ENCODE measurements at places on chromosomes 1 and 21. TPM values are rescaled to one million over a fixed set of nuclear protein-coding genes. Genes with fewer than 3 reads are reported as not detected.

- no peaks in the 10 kb centered on the region for H3K4me1 ChIP-seq
- DNase-seq, result no peak
- no peaks in the 10 kb centered on the region for H3K36me3 ChIP-seq
- peaks cover 18% of the 10 kb centered on the region for H3K27me3 ChIP-seq
Observed at GRCh38 chr1:12757836-12758235, 11.8 kb downstream of the CFAP107 start.

Gene LHX8
- total RNA-seq, result not detected

DNA sequence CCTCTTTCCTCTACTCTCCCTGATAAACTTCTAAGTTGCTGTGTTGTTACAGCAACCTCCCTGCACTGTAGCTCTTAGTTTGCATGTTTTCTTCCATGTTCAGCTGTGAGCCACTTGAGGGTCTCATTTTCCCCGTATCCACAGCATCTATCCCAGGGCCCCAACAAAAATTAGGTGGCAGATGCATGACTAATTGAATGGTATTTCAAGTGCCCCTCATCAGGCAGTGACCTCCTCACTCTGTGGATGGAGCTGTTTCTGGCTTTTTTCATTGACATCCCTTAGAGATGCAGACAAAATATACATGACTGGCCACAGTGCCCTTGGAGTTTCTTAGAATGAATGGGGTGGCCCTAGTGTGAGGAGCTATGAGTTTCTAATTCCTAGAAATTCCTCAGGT, 3.4 kb downstream of the CASQ2 start:
- H3K36me3 ChIP-seq, result no peaks in the 10 kb centered on the region
- peak overlapping the region; percentile 95 for H3K27ac ChIP-seq
- no peak for DNase-seq

DNA sequence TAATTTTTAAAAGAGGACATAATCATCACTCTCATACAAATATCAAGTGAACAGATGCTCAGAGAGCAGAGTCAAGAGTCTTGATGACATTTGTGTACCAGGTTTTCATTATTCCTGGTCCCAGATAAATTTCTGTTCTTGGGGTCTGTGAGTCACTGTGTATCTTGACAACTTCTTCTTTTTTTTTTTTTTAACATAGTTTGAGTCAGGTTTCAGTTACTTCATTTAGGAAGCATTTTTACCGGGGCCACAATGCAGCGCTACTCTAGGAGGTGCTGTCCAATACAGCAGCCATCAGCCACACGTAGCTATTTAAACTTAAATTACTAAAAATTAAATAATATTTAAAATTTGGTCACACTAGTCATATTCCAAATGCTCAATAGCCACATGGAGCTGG, 188.1 kb upstream of the SAMSN1 start:
- DNase-seq, result no peak
- no peaks in the 10 kb centered on the region for H3K4me1 ChIP-seq
- no peak overlapping the region for H3K4me3 ChIP-seq

Gene CADM3
- 2.4 TPM for total RNA-seq

Gene RGS16
- 8.7 TPM for total RNA-seq

- H3K4me3 ChIP-seq, result no peak overlapping the region
- no peaks in the 10 kb centered on the region for H3K27me3 ChIP-seq
- peak overlapping the region; percentile 80 for H3K27ac ChIP-seq
Observed at GRCh38 chr1:31523012-31523411, 53.3 kb upstream of the TINAGL1 start.

Gene PAQR6
- 0.79 TPM for total RNA-seq

GRCh38 chr1:1599030-1599934, 653 bp downstream of the FNDC10 start:
- no peak overlapping the region for H3K27ac ChIP-seq
- H3K4me3 ChIP-seq, result no peak overlapping the region
- H3K27me3 ChIP-seq, result peaks cover 66% of the 10 kb centered on the region
- peak; percentile 30 for DNase-seq

GRCh38 chr1:177977141-177977540, 7.3 kb upstream of the SEC16B start:
- H3K4me3 ChIP-seq, result no peak overlapping the region
- no peak overlapping the region for H3K27ac ChIP-seq
- H3K4me1 ChIP-seq, result peaks cover 5% of the 10 kb centered on the region

DNA sequence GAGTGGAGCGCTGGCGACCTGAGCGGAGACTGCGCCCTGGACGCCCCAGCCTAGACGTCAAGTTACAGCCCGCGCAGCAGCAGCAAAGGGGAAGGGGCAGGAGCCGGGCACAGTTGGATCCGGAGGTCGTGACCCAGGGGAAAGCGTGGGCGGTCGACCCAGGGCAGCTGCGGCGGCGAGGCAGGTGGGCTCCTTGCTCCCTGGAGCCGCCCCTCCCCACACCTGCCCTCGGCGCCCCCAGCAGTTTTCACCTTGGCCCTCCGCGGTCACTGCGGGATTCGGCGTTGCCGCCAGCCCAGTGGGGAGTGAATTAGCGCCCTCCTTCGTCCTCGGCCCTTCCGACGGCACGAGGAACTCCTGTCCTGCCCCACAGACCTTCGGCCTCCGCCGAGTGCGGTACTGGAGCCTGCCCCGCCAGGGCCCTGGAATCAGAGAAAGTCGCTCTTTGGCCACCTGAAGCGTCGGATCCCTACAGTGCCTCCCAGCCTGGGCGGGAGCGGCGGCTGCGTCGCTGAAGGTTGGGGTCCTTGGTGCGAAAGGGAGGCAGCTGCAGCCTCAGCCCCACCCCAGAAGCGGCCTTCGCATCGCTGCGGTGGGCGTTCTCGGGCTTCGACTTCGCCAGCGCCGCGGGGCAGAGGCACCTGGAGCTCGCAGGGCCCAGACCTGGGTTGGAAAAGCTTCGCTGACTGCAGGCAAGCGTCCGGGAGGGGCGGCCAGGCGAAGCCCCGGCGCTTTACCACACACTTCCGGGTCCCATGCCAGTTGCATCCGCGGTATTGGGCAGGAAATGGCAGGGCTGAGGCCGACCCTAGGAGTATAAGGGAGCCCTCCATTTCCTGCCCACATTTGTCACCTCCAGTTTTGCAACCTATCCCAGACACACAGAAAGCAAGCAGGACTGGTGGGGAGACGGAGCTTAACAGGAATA, 4.2 kb downstream of the TFAP2E start:
- H3K27ac ChIP-seq, result no peak overlapping the region
- H3K4me1 ChIP-seq, result peaks cover 14% of the 10 kb centered on the region
- no peaks in the 10 kb centered on the region for H3K36me3 ChIP-seq
- H3K27me3 ChIP-seq, result peaks cover 54% of the 10 kb centered on the region
- DNase-seq, result no peak
- H3K4me3 ChIP-seq, result peak overlapping the region; percentile 21

- H3K36me3 ChIP-seq, result no peaks in the 10 kb centered on the region
- no peaks in the 10 kb centered on the region for H3K27me3 ChIP-seq
- H3K4me3 ChIP-seq, result no peak overlapping the region
- peak; percentile 44 for DNase-seq
Observed at GRCh38 chr1:235074523-235075047, 54.1 kb downstream of the TOMM20 start.

GRCh38 chr1:7615138-7615537, 156.0 kb upstream of the VAMP3 start:
- H3K27me3 ChIP-seq, result no peaks in the 10 kb centered on the region
- no peak overlapping the region for H3K4me3 ChIP-seq
- no peaks in the 10 kb centered on the region for H3K36me3 ChIP-seq
- peaks cover 35% of the 10 kb centered on the region for H3K4me1 ChIP-seq
- no peak overlapping the region for H3K27ac ChIP-seq
- DNase-seq, result no peak

- no peak overlapping the region for H3K27ac ChIP-seq
- H3K27me3 ChIP-seq, result no peaks in the 10 kb centered on the region
- H3K36me3 ChIP-seq, result no peaks in the 10 kb centered on the region
- DNase-seq, result no peak
- H3K4me1 ChIP-seq, result no peaks in the 10 kb centered on the region
Observed at GRCh38 chr21:16070207-16070651, 340.4 kb downstream of the USP25 start.

- H3K4me1 ChIP-seq, result no peaks in the 10 kb centered on the region
- peaks cover 38% of the 10 kb centered on the region for H3K27me3 ChIP-seq
- no peaks in the 10 kb centered on the region for H3K36me3 ChIP-seq
- H3K4me3 ChIP-seq, result no peak overlapping the region
Observed at GRCh38 chr1:151846062-151846568, 6.5 kb upstream of the C2CD4D start.

Gene ZNF593OS
- total RNA-seq, result not detected

DNA sequence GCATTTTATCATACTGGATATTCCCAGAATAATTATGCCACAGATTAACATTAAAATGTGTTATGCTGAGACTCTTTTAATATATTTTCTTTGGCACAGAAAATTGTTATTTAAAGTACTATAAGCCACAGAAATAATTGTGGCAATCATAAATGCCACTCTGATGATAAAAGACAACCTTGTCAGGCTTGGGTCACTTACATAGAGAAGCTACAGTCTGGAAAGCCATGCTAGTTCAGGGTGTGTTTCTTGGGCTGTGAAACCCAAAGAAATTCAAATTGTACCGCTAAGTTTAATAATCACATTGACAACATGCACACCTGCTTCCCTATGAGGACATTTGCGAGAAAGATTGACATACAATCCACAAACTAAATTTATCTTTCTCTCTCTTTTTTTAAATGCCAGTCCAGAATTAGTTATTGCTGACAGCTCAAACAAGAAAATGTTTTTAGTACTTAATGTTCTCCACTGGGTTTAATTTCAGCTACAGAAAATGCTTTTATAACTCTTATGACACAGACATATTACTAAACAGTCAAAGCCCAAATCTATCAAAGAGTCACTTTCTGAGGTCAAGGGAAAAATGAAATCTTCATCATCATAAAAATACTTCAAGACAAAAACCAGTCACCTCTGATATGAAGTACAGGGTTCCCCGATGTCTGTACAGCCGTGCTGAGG, 38.7 kb downstream of the TTC13 start:
- no peaks in the 10 kb centered on the region for H3K27me3 ChIP-seq
- no peak overlapping the region for H3K4me3 ChIP-seq
- no peaks in the 10 kb centered on the region for H3K36me3 ChIP-seq
- no peak overlapping the region for H3K27ac ChIP-seq
- no peaks in the 10 kb centered on the region for H3K4me1 ChIP-seq

DNA sequence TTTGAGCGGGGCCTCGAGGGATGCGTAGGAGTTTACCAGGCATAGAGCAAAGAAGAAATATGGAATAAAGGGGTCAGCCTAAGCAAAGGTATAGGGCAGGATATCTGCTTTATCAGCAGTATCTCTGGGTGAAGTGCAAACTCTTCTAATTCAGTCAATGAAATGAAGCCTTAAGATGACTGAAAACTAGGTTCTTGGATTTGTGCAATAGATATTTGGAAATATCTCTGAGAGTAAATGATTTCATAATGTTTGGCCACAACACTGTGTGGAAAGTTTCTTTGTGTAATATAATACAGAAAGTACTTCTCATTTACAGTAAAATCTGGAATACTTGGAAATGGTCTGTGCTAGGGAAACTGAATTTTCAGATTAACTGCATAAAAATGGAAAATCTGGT, 26.1 kb downstream of the KCNJ15 start:
- H3K27ac ChIP-seq, result no peak overlapping the region
- no peaks in the 10 kb centered on the region for H3K4me1 ChIP-seq
- no peaks in the 10 kb centered on the region for H3K27me3 ChIP-seq
- H3K36me3 ChIP-seq, result no peaks in the 10 kb centered on the region
- no peak overlapping the region for H3K4me3 ChIP-seq
